ENCODE measurements at places on chromosomes 1 and 21.

GRCh38 chr1:97999320-97999719 is 78.5 kb upstream of the DPYD start:
- DNase-seq, result no peak

- DNase-seq, result no peak
Measured at GRCh38 chr1:76659171-76659940, 207.9 kb upstream of the ST6GALNAC5 start.

DNA sequence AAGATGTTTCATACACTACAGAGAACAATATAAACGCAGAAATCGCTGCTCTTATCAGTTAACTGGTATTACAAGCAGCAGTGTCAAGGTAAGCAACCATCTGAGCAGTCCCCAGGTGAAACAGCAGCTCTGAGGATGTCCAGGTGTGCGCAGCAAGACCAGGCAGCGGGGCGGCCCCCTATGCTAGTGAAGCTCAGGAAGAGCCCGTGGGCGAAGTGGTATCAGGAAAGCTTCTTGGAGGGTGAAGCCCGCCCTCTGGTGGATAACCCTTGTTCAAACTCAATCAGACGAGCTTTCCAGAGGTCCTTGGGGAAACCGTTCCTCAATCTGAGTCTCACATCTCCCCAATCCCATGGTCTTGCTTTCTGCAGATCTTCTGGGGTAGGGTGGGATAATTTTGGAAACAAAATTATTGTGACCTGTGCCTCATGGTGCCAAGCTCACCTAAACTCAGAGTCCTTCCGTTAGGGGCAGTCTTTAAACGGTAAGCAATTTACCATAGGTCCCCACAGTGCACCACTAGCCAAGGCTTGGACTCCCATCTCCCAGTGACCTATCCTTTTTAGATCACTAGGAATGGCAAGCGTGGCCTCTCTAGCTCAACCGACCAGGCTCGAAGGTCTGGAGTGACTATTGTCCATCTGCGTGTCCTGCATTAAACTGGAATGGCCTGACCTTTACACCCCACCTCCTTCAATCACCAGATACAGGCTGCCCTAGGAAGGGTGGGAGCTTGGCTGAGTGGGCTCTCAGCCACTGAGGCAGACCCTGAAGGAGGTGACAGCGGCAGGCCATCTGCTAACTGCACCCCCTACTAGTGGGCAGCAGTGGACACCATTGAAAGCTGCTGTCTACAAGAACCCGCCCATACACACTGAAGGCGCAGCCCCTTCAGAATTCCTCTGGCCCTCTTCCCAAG is 13.6 kb upstream of the FAM110D start:
- peak; percentile 73 for DNase-seq

- no peak for DNase-seq
Measured at GRCh38 chr1:192810253-192810880, 1.5 kb downstream of the RGS2 start.

- no peak for DNase-seq
Measured at GRCh38 chr21:36859744-36860501, 106.5 kb downstream of the HLCS start.

- no peak for DNase-seq
Measured at GRCh38 chr1:62336995-62337705, 17.9 kb upstream of the KANK4 start.

Data from stimulated activated CD4-positive, alpha-beta T cell treated with anti-CD3 and anti-CD28 coated beads, TNF-alpha, amount 100 ng/mL, for 48 hours (primary cell).